ENCODE measurements at places on chromosomes 2 and 18. TPM values are rescaled to one million over a fixed set of nuclear protein-coding genes. Genes with fewer than 3 reads are reported as not detected.

The PRR30 gene
- not detected for total RNA-seq

The ALS2 gene
- total RNA-seq = 12.6 TPM

- H3K27me3 ChIP-seq = no peaks in the 10 kb centered on the region
- H3K27ac ChIP-seq = peak overlapping the region; percentile 70
- DNase-seq = no peak
- H3K4me3 ChIP-seq = no peak overlapping the region
Observed at GRCh38 chr2:36455788-36456187, 100.2 kb downstream of the CRIM1 start.

DNA sequence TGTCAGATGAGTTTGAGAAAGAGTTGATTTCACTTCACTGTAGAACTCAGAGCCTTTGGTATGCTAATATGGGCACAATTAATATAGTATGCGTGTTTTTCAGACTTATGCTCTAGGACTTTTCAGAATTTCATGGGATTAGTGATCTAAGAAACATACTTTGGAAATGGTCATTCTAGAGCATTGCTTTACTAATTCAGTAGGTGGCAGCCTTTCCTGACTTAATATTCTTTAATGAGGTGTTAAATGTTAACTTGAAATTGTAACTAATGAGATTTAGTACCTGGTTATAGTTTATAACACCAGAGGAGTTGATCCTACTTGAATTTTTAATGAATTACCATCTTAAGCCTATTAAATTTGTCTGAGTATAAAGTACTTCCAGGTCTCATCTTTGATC is 28.4 kb downstream of the ACTR2 start:
- DNase-seq = no peak
- H3K4me1 ChIP-seq = no peaks in the 10 kb centered on the region
- no peak overlapping the region for H3K4me3 ChIP-seq
- H3K27me3 ChIP-seq = no peaks in the 10 kb centered on the region
- H3K27ac ChIP-seq = no peak overlapping the region
- H3K36me3 ChIP-seq = peaks cover 12% of the 10 kb centered on the region

DNA sequence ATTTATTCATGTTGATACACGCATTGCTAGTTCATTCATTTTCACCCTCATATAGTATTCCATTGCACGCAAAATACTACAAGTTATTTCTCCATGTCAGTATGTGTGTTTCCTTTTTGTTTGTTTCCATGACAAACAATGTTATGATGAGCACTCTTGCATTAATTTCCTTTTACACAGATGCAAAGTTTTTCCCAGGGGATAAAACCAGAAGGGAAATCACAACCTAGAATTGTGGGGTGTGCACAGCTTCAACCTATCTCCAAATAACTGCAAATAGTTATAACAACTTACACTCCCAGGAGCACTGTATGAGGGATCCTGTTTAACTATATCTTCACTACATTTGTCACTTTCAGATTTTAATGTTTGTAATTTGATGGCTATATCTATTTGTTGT is 87.1 kb downstream of the ANKRD44 start:
- H3K27me3 ChIP-seq = no peaks in the 10 kb centered on the region
- peaks cover 18% of the 10 kb centered on the region for H3K4me1 ChIP-seq
- no peaks in the 10 kb centered on the region for H3K36me3 ChIP-seq
- no peak for DNase-seq
- no peak overlapping the region for H3K4me3 ChIP-seq

DNA sequence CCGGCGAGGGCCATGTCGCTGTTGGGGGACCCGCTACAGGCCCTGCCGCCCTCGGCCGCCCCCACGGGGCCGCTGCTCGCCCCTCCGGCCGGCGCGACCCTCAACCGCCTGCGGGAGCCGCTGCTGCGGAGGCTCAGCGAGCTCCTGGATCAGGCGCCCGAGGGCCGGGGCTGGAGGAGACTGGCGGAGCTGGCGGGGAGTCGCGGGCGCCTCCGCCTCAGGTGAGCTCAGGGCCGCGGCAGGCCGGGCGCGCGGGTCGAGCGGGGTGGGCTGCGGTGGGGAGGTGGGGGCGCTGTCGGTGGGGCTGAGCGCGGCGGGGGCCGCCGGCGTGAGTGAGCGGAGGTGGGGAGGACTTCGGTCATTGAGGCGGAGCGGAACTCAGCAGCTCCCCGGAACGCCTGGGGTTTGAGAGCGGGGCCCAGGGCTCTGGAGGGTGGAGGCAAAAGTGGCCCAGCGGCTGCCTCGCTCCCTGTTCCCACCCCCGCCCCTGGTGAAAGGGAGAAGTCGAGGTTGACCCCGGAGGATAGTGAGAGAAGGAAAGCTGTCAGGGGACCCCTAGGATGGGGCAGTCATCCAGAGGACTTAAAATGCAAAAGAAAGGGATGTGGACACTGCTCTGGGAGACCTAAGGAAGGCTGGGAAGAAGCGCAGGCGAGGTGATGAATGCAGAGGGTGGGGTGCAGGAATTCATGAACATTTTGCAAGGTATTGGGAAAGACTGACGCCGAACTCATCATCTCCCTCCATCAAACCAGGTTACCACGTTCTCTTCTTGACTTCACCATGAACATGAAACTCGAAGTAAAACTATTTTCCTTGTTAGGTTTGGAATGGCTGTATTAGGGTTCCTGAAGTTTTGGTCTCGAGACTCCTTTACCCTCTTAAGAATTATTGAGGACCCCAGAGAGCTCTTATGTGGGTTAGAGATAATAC is 633 bp downstream of the MALT1 start:
- peak overlapping the region; percentile 96 for H3K4me3 ChIP-seq
- peaks cover 14% of the 10 kb centered on the region for H3K4me1 ChIP-seq
- H3K27ac ChIP-seq = peak overlapping the region; percentile 96
- H3K36me3 ChIP-seq = peaks cover 5% of the 10 kb centered on the region
- no peak for DNase-seq
- no peaks in the 10 kb centered on the region for H3K27me3 ChIP-seq
